ENCODE measurements at places on chromosomes 6 and 20.

GRCh38 chr6:41546475-41546865 is 289 bp downstream of the FOXP4 start:
- DNase-seq, result no peak

- no peak for DNase-seq
These were observed 68.5 kb upstream of the SRSF6 start for GRCh38 chr20:43389211-43389610.

DNA sequence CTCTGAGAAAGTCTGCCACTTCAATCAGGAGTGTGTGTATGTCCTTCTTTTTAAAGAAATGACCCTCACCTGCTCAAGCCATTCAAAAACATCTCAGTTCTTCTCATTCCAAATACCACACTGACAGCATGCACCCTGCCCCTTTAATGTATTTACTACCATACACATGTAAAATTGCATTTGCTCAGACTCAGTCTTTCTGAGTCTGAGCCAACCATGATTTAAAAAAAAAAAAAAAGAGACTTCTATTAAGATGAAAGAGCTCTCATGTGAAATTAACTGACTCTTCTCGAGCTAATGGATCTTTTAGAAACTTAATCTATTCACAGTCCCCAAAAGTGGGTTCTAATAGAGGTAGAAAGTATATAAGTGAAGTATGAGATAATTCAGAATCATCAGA is 1.4 kb upstream of the FILIP1 start:
- DNase-seq, result no peak

- DNase-seq, result no peak
These were observed 41.7 kb downstream of the AKIRIN2 start for GRCh38 chr6:87660226-87660911.

DNA sequence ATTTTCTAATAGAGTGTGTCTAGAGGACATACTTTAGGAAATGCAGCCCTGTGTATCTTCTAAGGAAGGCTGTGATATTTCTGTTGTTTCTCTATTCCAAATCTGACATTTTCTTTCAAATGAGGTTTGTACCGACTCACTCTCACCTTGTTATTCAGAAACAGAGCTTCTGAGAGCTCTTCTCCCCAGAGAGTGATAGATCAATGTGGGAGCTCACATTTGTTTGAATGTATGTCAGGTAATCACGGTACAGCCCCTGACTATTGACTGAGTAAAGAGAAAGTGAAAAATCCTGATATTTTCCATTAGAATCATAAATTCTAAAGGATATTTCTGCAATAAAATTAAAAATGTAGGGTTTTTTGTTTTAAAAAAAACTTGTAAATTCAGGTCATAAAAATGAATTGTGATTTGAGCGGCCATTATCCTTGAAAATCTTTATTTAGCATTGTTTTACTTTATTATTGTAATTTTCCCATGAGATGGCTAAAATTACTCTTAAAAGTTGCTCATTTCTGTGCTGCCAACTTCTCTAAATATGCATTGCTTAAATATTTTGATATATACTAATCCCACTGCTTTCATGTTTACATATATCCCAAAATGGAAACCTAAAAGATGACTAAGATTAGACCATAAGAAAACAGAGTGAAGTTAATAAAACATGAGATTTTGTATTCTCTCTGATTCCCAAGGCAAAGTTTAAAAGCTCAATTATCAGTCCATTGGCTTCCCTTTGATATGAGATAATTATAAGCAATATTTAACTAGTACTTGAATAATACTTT is 1226.8 kb upstream of the CITED2 start:
- DNase-seq, result no peak

Data from stimulated activated CD4-positive, alpha-beta T cell treated with anti-CD3 and anti-CD28 coated beads, Interleukin-1b, Interleukin-23, amount 100 ng/mL, for 24 hours (primary cell).